ENCODE measurements at places on chromosomes 6 and 20.

DNA sequence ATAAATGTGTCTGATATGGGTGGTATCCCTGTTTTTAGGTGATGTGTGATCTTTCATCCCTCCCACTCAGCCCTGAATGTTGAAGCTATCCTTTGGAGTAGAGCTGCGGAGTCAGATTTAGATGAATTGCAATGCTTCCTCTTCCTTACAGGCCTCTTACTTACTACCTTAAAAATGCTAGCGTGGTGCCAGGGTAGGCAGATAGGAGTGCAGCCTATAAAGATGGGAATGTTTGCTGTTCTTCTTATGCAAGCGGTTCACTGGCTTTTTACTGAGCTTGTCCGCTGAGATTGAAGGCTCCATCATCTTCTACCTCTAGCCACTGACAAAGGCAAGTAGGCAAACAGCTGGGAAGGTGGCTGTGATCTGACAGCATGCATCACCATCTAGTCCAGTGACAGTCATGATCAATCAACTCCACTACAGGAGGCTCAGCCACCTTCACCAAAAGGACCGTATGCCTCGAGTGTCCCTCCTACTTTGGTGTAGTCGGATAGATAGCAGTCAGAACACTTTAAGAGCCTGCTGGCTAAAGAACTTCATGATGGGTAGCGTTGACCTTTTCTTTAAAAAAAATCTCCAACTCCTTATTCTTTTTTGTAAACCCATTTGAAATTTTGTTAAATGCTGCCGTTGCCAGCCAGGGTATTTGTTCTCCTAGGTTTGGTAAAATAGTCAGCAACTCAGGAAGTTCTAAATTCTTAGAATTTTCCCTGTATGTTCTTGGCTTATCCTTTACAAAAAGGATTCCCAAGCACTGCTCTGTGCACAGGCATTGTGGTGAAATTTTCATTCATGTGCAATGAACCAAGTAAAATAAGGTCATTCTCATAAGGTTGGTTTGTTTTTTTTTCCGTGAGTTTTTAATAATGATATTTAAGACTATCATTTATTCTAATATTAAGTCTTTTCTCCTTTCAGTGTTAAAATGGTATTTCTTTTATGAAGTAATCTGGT lies 169.6 kb downstream of the MTHFD1L start:
- no peak for DNase-seq

DNA sequence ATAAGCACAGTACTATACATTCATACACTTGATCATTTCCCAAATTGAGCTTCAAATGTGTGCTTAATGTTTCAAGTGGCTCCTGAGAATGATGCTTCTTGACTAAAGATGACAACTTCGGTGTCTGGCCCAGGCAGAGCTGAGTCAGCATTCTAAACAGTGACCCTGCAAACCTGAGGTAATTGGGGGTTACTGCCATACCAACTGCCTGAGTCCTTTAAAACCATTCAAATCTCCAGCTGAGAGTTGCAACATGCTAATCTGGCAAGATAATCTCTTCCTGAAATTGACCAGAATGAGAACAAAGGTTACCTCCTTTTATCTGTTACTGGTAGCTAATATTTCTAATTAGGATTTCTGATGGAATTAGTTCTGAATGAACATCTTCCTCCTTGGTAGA lies 8.2 kb downstream of the BACH2 start:
- DNase-seq = no peak

DNA sequence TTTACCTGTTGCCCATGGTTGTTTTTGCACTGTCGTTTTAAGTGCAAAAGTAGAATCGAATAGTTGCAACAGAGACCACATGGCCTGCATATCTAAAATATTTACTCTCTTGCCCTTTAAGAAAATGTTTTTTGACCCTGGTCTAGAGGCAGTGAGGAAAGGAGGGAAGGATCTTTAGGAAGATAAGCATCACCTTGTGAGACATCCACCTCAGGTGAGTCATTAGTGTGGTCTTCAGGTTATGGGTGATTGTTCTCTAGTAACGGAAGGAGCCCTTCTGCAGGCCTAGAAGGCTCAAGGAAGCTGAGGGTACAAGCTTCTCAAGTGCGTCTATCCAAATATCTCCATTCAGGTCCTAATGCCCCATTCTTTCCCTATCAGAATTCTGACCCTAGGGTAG lies 6.6 kb upstream of the RAB44 start:
- no peak for DNase-seq

DNA sequence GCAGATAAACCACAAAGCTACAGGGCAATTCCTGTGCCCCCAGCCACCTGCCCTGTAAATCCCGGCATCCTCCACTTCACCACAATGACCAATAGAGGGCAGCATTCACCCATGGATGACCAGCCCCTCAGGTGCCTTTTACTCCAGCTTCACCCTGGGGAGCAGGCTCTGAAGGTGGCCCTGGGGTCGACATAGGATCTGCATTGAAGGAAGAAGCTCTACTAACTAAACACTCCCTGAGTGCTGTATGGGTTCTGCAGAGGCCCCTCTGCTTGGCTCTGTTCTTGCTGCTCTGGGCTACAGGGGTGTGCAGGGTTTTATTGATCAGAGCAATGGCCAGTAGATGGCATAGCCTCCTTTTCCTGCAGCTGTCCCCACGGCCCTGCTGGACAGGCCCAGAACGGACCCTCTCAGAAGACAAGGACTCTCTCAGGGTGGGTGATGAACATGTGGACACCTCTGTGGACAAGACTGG lies 20.3 kb downstream of the CST4 start:
- no peak for DNase-seq

DNA sequence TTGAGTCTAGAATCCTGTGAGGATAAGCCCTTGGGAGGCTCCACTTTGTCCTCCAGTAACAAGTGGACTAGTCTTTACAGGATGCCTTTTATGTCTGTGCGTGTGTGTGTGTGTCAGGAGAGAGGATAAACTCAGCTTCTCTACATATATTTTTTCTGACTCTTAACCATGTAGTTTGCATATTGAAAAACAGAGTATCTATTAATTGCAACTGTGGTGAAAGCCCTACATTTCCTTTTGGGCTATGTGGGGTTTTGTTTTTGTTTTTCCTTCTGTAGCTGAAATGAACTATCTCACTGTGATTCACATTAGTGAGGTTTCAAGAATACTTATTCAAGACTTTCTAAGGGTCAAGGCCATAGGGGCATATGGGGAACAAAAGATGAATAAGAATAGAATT lies 17.7 kb downstream of the TPBG start:
- no peak for DNase-seq

- DNase-seq = no peak
Observed at GRCh38 chr6:108777536-108777935, 70.7 kb upstream of the ARMC2 start.

- no peak for DNase-seq
Observed at GRCh38 chr6:7176208-7176607, 68.4 kb downstream of the RREB1 start.

- no peak for DNase-seq
Observed at GRCh38 chr6:47733879-47734558, 35.6 kb downstream of the ADGRF4 start.

DNA sequence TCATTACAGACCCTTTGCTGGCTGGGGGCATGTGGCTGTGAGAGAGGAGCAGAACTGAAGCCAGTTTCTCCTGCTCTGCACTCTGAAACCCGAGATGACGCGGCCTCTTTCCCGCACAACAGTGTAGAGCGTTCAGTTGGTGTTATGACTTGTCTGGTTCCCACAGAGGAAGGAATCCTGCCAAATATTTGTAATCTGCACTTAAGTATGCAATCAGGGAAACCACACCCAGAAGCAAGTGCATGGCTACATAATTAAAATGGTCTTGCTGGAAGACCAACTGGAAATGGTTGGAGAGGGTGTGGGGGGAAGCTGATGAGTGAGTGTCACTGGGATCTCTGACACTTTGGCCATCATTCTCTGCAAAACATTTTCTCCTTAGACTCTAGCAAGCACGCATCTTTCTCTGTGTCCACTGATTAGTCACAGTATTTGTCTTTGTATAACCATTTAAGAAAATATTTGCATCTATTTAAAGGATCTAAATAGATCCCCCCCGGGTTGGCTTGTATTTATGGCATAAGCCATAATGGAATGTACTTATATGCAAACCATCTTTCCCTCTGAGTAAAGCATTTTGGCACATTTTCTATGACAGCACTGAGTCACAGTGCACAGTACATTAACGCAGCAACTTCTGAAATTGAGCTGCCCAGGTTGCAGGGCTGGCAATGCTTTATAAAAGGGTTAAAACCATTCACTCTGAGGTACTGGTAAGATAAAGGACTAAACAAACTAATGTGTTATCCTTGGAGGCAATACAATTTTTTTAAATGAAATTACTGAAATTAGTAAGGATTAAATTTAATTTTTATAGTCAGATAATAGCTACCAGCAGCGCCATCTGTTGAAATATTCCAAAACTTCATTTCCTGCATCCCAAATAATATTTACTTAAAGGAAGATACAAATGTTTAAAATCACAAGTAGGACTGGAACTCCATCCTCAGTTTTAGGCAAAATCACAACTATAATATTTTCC lies 76.7 kb downstream of the FOXC1 start:
- no peak for DNase-seq

DNA sequence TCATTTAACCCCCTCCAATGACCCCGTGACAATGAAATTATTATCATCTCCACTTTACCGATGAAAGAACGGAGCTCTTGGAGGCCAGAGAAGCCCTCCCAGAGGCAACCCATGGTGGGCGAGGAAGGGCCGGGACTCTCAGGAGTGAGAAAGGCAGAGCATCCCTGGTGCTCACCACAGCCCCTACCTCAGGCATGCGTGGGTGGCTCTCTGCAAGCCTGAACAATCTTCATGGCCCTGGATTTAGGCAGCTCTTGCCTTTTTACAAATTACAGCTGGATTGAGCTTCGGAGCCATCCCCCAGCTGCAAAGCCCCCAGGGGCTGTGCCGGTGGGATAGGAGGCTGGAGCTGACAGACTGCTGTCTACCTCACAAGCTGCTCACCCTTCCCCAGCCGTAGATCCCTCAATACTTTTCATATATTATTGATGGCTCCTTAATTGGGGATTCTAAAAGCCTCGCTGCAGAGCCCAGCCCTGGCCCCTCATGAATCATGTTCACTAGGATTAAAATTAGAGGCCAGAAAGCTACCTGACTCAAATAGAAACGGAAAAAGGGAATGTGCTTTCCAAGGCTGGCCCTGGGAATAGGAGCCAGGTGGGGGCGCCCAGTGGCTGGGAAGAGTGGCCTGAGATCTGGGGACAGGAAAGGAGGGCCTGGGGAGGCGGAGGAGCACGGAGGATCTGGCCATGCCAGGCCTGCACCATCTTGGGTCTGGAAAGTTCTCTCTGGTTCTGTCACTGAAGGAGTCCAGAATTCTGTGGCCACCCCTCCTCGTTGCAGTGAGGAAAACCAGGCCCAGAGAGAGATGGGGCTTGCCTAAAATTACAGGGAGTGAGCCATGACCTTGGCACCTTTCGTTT lies 29.1 kb downstream of the CPNE5 start:
- no peak for DNase-seq

DNA sequence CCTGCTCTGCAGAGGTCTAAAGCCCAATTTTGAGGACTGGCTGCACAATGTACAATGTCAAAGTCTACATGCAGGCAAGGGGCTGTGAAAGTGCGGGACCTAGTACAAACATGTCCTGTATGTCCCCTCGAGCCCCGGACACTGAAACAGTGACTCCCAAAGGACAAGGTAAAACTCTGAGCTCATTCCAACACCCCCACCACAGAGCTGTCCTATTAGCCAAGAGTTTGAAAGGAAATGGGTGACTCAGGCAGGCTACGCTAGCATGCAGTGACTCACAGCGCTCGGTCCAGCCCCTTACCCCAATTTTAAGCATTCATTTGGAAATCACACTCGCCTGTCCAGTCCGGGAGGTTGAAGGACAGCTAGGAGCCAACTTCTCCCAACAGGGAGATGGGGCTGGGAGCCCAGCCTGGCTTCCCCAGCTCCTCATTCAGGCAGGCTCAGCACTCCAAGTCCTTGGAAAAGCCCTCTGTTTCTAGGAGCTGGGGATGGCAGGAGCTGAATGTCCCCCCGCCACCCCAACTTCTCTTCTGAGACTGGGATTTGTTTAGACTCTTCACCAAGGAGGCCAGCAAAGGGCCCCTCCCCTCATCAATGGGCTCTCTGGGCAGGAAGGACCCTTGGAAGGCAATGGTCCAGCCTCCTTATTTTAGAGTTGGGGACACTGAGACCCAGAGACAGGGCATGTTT lies 3.9 kb downstream of the SDC4 start:
- DNase-seq = no peak

DNA sequence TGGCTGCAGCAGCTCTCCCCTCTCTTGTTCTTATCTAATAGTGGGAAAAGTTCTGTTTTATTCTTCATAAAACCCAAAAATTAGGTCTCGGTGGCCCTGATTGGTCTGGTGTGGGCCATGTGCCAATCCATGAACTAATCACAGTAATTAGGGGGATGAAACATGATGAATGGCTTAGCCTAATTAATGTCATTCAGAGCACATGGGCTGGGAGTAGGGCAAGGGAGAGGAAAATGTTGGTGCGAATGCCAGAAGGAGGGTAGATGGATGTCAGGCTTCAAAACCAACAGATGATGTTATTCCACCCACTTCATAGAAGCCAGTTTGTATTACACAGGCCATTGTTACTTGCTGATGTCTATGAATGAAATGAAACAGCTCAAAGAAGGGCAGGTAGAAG lies 46.5 kb downstream of the PLEKHG1 start:
- DNase-seq = no peak

- DNase-seq = no peak
Observed at GRCh38 chr20:47099825-47100441, 205.3 kb downstream of the EYA2 start.

GRCh38 chr6:169555971-169556617 lies 145.7 kb downstream of the WDR27 start:
- no peak for DNase-seq

DNA sequence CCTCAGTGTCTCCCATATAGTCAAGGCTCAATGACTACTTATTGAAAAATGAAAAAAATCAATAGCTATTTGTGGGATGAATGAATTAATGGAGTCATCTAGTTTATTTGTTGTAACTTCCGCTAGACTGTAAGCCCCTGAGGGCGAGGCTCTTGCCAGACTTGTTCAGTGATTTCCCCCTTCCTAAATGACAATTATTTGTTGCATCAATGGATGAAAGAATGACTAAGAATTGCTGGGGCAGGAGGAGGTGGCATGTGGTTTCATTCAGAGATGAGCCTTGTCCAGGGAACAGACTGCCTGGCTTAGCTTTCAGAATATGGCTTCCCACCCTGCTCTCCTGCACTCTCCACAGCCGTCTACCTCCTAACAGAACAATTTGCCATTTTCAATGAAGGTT lies 1.1 kb upstream of the PRELID3B start:
- DNase-seq = no peak

Data from stimulated activated CD8-positive, alpha-beta memory T cell treated with anti-CD3 and anti-CD28 coated beads, Interleukin-7, amount 100 ng/mL, for 1 hour (primary cell).